ENCODE measurements at places on chromosomes 5 and 9. TPM values are rescaled to one million over a fixed set of nuclear protein-coding genes. Genes with fewer than 3 reads are reported as not detected.

DNA sequence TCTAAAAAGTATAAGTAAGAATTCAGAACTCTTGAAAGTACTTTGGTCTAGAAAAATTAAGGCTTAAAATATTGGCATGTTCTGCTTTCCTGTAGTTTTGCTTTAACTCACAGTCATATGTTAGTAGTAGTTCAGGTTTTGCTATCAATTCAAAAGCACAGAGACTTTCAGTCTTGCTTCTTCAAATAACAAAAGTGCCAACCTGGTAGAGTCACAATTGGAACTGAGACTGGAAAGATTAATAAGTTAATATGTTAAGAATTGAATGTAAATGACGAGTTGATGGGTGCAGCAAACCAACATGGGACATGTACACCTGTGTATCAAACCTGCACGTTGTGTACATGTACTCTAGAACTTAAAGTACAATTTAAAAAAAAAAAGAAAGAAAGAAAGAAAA, 822.3 kb downstream of the MTRR start:
- peaks cover 5% of the 10 kb centered on the region for H3K27me3 ChIP-seq
- no peak for DNase-seq
- no peaks in the 10 kb centered on the region for H3K4me1 ChIP-seq
- no peak overlapping the region for H3K4me3 ChIP-seq

- H3K27ac ChIP-seq: no peak overlapping the region
- peaks cover 16% of the 10 kb centered on the region for H3K4me1 ChIP-seq
- no peak for DNase-seq
- peaks cover 11% of the 10 kb centered on the region for H3K27me3 ChIP-seq
- no peaks in the 10 kb centered on the region for H3K36me3 ChIP-seq
Measured at GRCh38 chr9:86550401-86550800, 196.2 kb upstream of the TUT7 start.

GRCh38 chr9:135243201-135244190, 156.0 kb downstream of the OLFM1 start:
- peaks cover 6% of the 10 kb centered on the region for H3K4me1 ChIP-seq
- H3K4me3 ChIP-seq: no peak overlapping the region
- no peak overlapping the region for H3K27ac ChIP-seq

DNA sequence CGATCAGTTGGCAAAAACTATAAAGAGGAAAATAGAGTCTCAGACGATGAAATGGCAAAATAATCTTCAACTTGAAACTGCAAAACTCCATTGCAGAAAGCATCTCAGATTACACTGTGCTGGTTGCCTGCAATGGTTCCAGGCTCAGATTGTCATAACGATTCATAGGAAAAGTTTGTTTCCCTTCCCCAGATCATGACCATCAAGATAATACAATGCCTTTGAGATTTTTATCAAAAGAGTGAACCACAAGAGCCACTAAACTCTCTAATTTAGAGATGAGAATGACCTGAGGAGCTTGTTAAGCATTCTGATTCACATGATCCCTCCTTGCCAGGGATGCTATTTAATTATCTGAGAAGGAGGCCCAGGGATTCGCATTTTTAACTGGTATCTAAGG, 52.6 kb upstream of the ITGA1 start:
- H3K27ac ChIP-seq: no peak overlapping the region
- no peaks in the 10 kb centered on the region for H3K27me3 ChIP-seq

GRCh38 chr5:132490484-132491367, at the start of gene IRF1:
Gene IRF1 (minus strand): TSS chr5:132490773. CDS start chr5:132489478, 1,295 bp downstream.
- peaks cover 5% of the 10 kb centered on the region for H3K4me1 ChIP-seq
- H3K27ac ChIP-seq: peak within 1 kb of the TSS; percentile 74
- peaks cover 4% of the 10 kb centered on the region for H3K36me3 ChIP-seq

DNA sequence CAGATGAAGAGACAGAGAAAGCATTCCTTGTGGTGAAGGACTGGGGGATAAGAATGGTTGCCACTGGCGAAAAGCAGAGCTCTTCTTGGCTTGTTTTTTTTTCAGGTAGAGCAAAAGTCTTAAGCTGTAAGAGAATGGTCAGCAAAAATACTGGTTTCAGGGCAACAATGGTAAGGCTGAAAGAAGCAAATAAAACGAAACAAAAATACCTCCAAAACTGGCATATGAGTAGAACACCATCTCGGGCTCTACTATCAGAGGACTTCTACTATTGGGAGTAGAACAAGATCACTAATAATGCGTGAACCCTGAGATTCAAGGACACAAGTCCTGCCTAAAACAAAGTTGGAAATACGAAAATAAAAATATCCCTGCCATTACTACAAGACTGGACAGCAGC, 1823.2 kb upstream of the CDH6 start:
- no peak overlapping the region for H3K27ac ChIP-seq
- no peaks in the 10 kb centered on the region for H3K36me3 ChIP-seq
- H3K4me3 ChIP-seq: no peak overlapping the region
- no peak for DNase-seq
- H3K4me1 ChIP-seq: no peaks in the 10 kb centered on the region
- no peaks in the 10 kb centered on the region for H3K27me3 ChIP-seq

- no peak for DNase-seq
- H3K4me1 ChIP-seq: no peaks in the 10 kb centered on the region
- no peak overlapping the region for H3K4me3 ChIP-seq
Measured at GRCh38 chr5:164375051-164375450, 869.6 kb downstream of the MAT2B start.

- H3K36me3 ChIP-seq: no peaks in the 10 kb centered on the region
- no peak for DNase-seq
- H3K27me3 ChIP-seq: no peaks in the 10 kb centered on the region
- H3K4me1 ChIP-seq: peaks cover 5% of the 10 kb centered on the region
- H3K4me3 ChIP-seq: no peak overlapping the region
Measured at GRCh38 chr5:113792806-113793205, 279.3 kb downstream of the YTHDC2 start.

DNA sequence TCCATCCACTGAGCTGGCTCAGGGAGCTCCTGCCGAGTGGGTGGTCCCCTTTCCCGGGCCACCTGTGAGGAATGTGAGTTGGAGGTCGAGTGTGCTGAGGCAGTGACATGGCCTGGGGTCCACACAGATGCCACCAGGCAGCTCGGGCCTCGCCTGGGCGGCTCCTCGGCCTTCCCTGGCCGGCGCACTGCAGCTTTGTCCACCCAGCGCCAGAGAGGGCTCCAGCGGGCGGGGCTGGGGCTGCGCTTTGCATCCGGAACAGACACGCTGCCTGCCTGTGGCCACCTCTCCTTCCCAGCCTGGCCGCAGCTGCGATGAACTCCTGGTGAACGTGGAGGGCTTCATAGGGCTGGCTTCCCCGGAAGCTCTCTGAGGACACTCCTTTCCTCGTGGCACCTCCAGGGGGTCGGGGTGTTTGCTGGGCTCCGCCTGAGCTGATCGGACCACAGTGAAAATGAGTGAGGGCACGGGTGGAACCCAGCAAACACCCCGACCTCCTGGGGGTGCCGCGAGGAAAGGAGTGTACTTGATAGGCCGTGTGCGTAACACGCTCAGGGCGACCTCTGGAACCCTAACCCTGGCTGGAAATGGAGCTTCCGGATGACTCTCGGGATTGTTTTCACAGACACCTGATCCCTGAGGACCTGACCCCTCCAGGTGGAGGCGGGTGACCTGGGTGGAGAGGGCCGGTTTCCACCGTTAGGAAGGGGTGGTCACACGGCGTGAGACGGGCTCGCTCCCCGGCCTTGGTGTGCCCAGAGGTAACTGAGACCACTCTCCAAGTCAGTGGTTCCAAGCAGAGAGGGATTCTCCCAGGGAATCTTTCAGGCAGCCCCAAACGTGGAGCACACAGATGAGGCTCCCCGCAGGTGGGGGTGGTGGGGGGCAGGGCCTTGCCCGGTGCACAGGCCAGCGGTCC, 31.8 kb upstream of the RXRA start:
- H3K36me3 ChIP-seq: no peaks in the 10 kb centered on the region
- H3K27me3 ChIP-seq: no peaks in the 10 kb centered on the region
- no peak overlapping the region for H3K27ac ChIP-seq
- H3K4me1 ChIP-seq: peaks cover 14% of the 10 kb centered on the region
- H3K4me3 ChIP-seq: no peak overlapping the region
- DNase-seq: no peak

DNA sequence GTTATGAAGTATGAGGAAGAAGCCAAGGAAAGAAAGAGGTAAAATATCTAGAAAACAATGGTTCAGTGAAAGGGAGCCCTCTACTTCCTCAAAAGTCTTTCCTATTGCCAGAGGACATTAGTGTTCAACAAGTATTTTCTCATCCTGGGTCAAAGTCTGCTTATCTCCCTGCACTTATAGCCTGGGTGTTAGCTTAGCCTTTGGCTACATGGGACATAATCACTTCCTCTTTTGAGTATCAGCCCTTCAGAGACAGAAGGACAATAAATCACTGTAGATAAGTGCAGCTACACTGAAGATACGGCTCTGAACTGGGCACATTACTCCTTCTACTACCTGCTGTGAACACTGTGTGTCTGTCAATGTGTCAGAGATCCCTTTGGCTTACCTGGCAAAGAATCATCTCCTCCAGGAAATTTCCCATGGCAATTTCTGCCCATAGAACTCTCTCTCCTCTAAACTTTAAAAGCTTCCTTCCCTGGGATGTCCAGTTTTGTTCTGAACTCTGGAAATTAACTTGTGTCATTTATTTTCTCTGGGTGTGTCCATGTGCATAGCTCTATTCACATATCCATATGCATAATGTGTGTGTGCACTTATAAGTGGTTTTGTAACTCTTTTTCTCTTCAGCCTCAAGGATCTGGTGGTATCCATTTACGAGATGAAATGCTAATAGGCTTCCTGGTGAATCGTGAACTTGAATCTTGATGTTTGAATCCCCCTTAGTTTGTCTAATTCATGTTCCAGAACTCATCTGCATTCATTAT, 30.0 kb upstream of the RECK start:
- no peaks in the 10 kb centered on the region for H3K4me1 ChIP-seq
- no peaks in the 10 kb centered on the region for H3K36me3 ChIP-seq
- H3K27ac ChIP-seq: no peak overlapping the region
- no peak overlapping the region for H3K4me3 ChIP-seq
- DNase-seq: no peak

GRCh38 chr5:175821790-175822211, 49.6 kb upstream of the CPLX2 start:
- no peak overlapping the region for H3K27ac ChIP-seq
- peaks cover 21% of the 10 kb centered on the region for H3K27me3 ChIP-seq
- H3K36me3 ChIP-seq: no peaks in the 10 kb centered on the region
- no peak for DNase-seq

DNA sequence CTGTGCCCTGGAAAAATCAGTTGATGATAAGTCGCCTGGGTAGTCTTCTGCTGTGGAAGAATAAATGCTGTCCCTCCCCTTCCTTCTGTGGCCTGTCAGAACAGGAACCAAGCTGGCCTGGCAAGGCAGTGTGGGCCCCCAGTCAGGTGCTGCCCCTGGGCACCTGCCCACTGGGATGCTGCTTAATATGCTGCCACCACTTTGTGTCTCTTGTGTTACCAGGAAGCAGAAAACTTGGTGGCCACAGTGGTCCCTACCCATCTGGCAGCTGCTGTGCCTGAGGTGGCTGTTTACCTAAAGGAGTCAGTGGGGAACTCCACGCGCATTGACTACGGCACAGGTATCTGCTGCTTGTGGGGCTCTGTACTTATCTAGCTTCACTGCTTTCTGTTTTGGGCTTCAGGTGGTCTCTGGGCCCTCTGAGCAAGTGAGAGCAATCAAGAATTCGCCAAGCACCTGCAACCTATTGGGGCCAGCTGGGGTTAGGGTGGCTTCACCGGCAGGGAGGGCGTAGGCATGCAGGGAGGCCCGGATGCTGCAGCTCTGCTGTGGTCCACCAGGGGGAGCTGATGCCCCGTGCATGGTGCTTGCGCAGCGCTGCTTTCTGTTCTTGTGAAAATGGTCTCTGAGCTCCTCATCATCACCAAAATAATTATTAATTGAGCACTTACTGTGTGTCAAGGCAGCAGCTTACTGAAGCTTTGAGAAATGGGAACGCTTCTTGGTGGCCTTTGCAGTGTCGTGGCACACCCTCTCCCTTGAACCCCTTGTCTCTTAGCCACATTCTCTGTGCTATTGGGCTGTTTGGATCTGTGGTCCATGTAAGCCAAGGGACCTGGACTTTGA, 20.3 kb downstream of the PTPA start:
- DNase-seq: peak; percentile 89
- H3K27me3 ChIP-seq: no peaks in the 10 kb centered on the region
- H3K36me3 ChIP-seq: peaks cover 29% of the 10 kb centered on the region
- H3K27ac ChIP-seq: no peak overlapping the region

GRCh38 chr9:1939466-1939865, 75.7 kb upstream of the SMARCA2 start:
- H3K36me3 ChIP-seq: no peaks in the 10 kb centered on the region
- H3K27ac ChIP-seq: no peak overlapping the region
- DNase-seq: no peak
- H3K27me3 ChIP-seq: no peaks in the 10 kb centered on the region

GRCh38 chr5:76705574-76705973, 10.4 kb upstream of the F2R start:
- H3K27ac ChIP-seq: no peak overlapping the region
- H3K36me3 ChIP-seq: peaks cover 4% of the 10 kb centered on the region
- H3K4me3 ChIP-seq: no peak overlapping the region
- no peaks in the 10 kb centered on the region for H3K4me1 ChIP-seq
- DNase-seq: no peak

DNA sequence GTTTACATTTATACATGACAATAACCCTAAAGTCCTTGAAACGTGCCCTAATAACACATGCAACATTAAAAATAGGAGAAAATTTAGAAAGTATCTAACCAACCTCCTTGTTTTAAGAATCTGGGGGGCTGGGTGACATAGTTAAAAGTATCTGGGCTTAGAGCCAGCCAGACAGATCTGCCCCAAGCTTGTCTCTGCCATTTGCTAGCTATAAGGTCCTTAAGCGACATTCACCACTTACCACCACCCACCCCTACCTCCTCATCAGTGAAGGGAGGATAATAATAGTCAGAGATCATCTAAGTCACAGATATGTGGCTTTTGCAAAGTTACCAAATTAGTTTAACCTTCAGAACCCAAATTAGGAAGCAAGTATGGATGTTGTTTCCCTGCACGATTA, 33.8 kb upstream of the CAST start:
- H3K27ac ChIP-seq: no peak overlapping the region
- no peak for DNase-seq
- peaks cover 27% of the 10 kb centered on the region for H3K4me1 ChIP-seq
- peaks cover 4% of the 10 kb centered on the region for H3K36me3 ChIP-seq
- no peaks in the 10 kb centered on the region for H3K27me3 ChIP-seq
- no peak overlapping the region for H3K4me3 ChIP-seq

DNA sequence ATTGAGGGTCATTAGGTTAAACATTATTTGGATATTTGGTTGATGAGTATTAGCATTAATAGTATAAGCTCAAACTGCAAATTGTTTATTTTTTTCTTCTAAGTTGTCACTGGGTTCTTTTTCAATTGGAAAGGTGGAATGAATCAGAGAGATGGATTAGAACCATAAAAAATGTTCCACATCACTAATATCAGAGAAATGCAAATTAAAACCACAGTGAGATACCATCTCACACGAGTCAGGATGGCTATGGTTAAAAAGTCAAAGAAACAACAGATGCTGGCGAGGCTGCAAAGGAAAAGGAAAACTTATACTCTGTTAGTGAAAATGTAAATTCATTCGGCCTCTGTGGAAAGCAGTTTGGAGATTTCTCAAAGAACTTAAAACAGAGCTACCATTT, 122.8 kb downstream of the CCDC192 start:
- H3K27me3 ChIP-seq: no peaks in the 10 kb centered on the region
- no peak for DNase-seq
- peaks cover under 1% of the 10 kb centered on the region for H3K4me1 ChIP-seq
- no peak overlapping the region for H3K27ac ChIP-seq

GRCh38 chr5:175098301-175098700, 345.7 kb downstream of the DRD1 start:
- peaks cover 1% of the 10 kb centered on the region for H3K4me1 ChIP-seq
- no peak overlapping the region for H3K4me3 ChIP-seq
- DNase-seq: no peak
- no peaks in the 10 kb centered on the region for H3K36me3 ChIP-seq

SLC2A6 gene
- 8.2 TPM for total RNA-seq

ZNF483 gene
- 11.7 TPM for total RNA-seq

FCHO2 gene
- 38.5 TPM for total RNA-seq

SLC44A1 gene
- total RNA-seq: 130 TPM
